ENCODE measurements at places on chromosomes 13 and 19.

DNA sequence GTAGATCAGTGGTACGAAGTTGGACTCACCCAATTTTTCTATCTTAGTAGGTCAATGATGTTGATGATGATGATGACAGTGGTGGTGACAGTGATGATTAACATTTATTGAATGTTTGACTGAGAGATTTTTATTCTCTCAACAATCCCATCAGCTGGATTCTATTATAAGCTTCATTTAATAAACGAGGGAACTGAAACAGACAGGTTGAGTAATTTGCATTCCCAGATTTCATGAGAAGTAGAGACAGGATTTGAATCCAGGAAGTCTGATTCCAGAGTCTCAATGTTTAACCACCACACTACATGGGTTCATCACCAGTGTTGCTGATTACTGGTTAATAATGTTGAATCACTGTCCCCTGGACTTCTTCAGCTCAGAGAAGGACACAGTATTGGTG is 168.9 kb downstream of the FLT1 start:
- DNase-seq, result no peak

DNA sequence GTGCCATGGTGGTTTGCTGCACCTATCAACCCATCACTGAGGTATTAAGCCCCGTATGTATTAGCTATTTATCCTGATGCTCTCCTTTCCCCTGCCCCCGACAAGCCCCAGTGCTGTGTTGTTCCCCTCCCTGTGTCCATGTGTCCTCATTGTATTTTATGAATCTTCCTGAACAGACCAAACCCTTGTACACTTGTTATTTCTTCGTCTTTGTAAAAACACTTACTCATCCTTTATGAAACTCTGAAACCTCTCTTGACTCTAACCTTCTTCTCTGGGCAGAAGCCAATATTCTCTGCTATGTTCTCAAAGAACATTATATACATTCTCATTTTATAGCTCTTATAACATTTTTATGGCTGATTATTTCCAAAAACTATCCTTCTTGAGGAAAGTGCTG is 746.9 kb downstream of the EFNB2 start:
- no peak for DNase-seq

- DNase-seq, result no peak
Measured at GRCh38 chr13:68428292-68428691, 1198.2 kb upstream of the PCDH9 start.

DNA sequence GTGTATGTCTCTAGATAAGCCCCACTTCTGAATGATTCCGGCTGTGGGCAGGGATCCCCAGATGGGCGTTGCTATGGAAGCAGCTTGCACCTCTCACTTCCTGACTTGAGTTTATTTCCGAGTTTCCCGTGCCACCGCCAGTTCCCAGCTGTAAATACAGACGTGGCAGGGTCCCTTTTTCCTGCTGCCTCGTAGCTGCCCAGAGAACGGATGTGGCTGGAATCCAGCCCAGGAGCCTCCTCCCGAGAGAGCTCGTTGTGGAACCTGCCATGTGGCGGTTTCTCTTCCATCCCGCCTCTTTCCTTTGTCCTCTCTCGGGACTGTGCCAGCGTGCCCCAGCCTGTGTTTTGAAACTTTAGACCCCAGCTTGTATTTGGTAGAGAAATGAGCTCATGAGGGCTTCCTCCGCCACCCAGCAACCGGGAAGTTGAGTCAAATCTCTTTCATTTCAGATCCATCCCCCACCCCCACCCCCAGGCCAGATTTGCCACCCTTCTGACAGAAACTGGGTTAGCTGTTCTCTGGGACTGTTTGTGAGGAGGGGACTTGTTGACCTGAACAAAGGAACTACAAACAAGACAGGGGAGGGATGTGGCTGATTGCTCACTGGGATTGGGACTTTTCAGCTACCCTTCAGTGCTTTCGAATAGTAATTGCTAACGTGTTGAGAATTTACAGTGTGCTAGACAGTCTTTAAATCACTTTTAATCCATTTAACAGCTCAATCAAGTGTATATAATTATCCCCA is 96.6 kb downstream of the SIPA1L3 start:
- DNase-seq, result no peak

GRCh38 chr19:33634361-33635091 is 12.8 kb downstream of the CHST8 start:
- no peak for DNase-seq

DNA sequence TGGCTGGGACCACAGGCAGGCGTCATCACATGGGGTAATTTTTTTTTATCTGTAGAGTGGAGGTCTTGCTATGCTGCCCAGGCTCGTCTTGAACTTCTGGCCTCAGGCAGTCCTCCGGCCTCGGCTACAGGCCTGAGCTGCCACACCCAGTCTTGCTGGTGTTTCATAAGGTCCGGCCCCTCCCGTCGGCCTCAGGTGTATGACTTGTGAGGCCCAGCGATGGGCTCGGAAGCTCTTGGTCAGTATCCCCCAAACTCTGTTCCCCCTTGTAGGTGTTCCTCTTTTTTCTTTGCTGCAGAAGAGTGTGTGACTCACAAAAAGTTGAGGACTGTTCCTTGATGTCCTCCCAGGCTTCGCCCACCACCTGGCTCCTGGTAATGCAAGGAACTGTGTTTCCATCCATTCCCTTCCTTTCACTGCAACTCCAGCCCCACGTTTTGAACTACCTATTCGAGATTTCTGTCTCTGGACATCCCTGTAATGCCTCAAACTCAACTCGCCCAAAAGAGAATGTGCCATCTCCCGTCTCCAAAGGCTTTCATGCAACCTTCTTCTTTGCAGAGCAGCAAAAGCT is 5.0 kb downstream of the USF2 start:
- no peak for DNase-seq

DNA sequence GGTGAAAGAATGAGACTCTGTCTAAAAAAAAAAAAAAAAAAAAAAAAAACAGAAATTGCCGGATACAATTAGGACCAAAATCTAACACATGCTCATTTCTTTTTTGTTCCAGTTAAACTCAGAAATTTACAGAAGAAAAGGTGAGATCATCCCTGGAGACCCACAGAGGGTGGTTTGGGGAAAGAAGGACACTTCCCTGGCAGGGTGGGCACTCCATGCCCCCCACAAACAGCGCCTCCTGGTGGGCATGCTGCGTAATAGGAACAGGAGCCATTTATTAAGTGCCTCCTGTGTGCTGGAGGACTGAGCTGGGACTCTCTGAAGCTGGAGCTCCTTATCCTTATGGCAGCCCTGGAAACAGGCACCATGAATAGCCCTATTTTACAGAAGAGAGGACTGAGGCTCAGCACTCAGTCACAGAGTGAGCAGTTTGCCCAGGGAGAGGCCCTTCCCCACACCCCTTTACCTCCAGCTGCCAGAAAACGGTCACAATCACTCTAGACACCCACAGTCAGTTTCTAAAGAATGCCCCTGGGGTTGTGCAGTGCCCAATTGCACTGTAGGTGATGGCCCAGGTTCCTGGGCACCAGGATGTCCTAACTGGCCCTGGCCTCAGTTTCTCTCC is 10.1 kb downstream of the C19orf38 start:
- no peak for DNase-seq

- DNase-seq, result no peak
Measured at GRCh38 chr19:8088752-8089663, 36.4 kb downstream of the CCL25 start.

- no peak for DNase-seq
Measured at GRCh38 chr19:3047496-3048189, 14.7 kb downstream of the TLE5 start.

GRCh38 chr13:95212983-95213850 is 88.0 kb downstream of the ABCC4 start:
- DNase-seq, result no peak

GRCh38 chr13:44053208-44053607 is 173.5 kb downstream of the LACC1 start:
- no peak for DNase-seq

DNA sequence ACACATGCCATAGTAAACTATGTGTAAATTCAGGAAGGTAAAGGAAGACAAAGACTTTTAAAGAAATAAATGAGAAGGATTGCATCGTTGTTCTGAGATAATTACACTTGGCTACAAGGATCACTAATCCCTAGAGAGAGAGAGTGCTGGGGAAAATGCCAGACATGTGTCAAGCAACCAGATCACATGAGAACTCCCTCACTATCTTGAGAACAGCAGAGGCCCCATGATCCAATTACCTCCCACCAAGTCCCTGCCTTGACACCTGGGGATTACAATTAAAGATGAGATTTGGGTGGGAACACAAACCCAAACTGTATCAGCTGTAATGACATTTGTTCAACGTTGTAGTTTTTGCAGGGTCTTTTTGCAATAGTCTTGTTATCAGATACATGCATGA is 1600.9 kb upstream of the MIR17HG start:
- no peak for DNase-seq

- DNase-seq, result no peak
Measured at GRCh38 chr19:4913996-4914735, 4.9 kb downstream of the UHRF1 start.

- DNase-seq, result no peak
Measured at GRCh38 chr19:23440207-23440606, 44.9 kb upstream of the ZNF91 start.

GRCh38 chr13:33381906-33382305 is 96.4 kb upstream of the STARD13 start:
- no peak for DNase-seq

GRCh38 chr13:39415008-39415802 is 187.8 kb downstream of the LHFPL6 start:
- DNase-seq, result no peak

- DNase-seq, result no peak
Measured at GRCh38 chr13:24203811-24204210, 43.3 kb downstream of the SPATA13 start.

GRCh38 chr13:112119192-112120030 is 52.5 kb downstream of the SOX1 start:
- DNase-seq, result no peak

DNA sequence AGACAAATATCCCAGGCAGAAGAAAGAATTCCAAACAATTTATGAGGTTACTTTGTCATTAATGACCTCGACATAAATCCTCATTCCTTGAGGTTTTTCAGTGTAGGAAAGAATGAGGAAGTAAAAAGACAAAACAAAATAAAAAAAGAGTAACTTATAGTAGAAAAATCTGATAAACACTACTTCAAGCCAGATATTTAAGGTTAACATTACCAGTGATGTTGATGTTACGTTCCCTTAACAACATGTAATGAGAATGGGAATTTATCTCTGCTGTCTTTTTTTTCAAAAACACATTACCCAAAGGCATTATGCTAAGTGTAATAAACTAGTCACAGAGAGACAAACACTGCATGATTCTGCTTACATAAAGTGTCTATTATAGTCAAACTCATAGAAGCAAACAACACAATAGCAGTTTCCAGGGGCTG is 935.1 kb downstream of the SLITRK1 start:
- no peak for DNase-seq

DNA sequence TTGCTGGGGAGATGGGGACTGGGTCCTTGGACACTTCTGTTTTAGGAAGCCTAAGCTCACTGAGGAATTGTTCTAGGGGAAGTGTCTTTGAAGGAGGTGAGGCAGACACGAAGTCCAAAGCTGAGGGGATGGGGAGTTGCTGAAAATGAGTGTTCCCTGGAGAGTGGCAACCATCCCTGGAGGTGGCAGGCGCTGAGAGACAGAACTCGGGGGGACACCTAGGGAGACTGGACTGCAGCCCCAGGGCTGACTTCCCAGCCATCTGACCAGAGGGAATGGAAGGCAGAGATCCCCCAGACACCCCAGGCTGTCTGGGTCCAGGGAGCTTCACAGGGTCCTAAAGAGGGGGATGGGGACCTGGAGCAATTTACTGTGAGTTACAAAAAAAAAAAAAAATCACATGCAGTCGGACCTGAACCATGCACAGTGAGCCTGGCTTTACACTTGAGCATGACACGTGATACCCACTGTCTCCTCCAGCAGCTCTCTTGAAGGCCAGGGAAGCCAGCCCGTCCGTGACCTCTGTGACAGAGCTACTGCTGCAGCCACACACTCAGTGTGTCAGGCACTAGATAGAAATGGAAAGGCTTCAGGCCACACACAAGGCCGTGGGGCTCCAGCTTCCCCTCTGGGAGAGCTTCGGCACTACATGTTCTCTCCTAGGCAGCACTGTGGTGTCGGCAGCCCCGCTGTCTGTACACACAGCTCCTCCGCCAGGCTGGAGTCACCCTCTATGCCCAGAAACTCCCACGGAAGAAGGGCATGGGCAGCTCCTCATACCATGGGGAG is 77.1 kb upstream of the KCTD15 start:
- no peak for DNase-seq
